ENCODE measurements at places on chromosomes 3 and 15.

GRCh38 chr15:34514251-34514670 lies 69.2 kb downstream of the GOLGA8B start:
- DNase-seq = peak; percentile 15

- no peak for DNase-seq
Measured at GRCh38 chr3:125462722-125463299, 57.2 kb downstream of the SNX4 start.

DNA sequence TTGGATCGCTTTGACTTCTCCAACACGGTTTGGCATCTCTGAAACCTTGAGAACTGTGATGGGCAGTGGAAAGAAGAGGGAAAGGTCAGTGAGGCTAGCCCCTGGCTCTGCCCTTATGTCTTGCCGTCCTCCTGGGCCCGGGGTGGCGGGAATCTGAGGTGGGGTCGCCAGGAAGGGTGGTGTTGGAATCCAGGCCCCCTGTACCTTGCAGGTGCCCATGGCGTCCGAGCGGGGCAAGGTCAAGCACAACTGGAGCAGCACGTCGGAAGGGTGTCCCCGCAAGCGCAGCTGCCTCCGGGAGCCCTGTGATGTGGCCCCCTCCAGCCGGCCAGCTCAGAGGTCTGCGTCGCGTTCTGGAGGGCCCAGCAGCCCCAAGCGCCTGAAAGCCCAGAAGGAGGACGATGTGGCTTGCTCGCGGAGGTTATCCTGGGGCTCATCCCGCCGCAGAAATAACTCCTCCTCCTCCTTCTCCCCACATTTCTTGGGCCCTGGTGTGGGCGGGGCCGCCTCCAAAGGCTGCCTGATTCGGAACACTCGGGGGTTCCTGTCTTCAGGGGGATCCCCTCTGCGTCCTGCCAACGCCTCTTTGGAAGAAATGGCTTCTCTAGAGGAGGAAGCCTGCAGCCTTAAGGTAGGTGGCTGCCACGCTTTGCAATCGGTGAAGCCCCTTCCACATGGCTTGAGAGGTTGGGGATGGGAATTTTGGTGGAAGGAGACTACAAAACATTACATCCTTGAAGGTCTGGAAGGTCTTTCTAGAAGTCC lies 907 bp downstream of the TATDN2 start:
- DNase-seq = no peak

DNA sequence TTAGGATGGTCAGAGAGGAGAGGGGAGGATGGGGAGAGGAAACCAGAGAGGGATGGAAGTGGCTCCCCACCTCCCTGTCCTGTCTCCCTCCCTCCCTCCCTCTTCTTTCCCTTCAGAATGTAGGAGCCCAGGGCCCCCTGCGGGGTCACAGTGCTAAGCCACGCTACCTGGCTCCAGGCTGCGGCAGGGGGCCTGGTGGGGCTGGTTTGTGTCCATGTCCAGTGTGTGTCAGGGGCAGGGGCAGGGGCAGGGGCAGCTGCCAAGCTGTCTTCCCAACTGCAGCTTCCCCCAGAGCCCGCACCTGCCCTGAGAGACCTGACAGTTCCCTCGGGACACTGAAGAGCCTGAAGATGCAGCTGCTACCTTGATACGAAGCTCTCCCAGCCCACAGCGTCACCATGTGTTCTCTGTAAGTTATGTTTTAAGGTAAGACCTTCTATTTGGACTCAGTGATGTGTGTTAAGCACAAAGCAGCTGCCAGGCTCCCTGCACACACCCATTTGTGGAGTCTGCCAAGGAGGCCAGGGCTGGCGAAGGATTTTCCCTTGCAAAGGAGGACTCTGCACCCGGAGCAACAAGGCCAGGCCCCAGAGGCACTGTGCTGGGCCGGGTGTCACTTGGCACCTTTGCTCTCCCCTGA lies 121.8 kb upstream of the SMAD3 start:
- no peak for DNase-seq

DNA sequence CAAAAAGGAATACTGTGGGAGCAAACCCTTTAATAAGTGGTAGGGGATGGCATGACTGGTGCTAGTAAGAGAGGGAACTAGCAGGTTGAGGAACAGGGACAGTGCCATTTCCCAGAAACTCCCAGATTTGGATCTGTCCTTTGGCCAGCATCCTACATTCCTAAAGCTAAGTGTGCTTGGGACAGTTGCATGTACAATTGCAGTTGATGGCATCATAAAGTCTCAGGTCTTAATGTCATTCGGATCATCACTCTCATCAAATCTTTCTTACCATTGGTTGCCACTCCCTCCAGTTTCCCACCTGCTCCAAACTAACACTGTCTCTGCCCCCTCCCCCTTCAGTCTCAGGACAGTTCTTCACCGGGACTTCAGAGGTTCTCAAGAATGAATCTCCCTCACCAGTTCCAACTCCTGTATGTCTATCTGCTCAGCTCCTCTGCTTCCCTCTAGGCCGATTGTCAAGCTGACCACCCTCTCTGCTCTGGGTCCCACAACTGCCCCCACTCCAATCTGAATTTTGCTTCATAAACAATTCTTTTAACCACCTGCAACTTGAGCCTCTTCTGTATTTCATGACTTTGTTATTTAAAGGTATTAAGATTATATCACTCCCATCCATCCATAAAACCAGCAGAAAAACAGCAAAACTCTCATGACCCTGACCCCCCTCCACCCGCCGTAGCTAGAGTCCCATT lies 260.8 kb downstream of the CGGBP1 start:
- DNase-seq = no peak

DNA sequence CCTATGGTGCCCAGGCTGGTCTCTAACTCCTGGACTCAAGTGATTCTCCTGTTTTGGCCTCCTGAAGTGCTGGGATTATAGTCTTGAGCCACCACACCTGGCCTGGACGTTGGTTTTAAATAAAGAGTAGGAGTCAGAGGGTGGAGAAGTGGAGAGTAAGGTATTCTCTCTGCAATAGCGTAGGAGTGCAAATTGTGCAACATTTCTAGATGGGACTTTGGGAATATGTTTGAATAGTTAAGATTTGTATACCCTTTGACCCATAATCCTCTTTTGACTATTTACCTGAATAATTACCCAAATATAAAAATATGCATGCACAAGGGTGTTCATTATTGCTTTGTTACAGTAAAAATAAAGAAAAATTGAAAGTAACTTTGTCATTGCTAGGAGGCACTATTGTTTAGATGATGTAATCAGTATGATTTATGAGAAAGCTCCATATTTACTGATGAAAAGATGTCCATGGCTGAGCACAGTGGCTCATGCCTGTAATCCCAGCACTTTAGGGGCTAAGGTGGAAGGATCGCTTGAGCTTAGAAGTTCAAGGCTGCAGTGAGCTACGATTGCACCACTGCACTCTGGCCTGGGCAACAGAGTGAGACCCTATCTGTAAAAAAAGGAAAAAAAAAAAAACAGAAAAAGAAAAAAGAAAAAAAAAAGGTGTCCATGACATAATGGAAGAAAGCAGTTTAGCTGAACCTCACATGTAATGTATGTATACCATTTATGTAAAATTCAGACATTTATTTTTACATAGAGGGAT lies 15.1 kb upstream of the XYLB start:
- DNase-seq = no peak

DNA sequence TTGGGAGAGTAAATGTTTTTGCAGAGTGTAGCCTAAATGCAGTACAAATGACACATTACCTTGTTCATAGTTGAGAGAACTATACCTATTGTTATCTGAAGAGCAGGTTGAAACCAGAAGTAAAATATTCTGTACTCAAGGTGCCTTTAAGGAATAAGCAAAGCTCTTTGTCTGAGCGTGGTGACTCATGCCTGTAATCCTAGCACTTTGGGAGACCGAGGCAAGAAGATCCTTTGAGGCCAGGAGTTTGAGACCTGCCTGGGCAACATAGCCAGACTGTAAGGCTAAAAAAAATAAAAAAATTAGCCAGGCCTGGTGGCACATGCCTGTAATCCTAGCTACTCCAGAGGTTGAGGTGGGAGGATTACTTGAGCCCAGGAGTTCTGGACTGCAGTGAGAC lies 2.2 kb upstream of the RNF13 start:
- no peak for DNase-seq

GRCh38 chr3:15796771-15797641 lies 773 bp downstream of the ANKRD28 start:
- DNase-seq = no peak

DNA sequence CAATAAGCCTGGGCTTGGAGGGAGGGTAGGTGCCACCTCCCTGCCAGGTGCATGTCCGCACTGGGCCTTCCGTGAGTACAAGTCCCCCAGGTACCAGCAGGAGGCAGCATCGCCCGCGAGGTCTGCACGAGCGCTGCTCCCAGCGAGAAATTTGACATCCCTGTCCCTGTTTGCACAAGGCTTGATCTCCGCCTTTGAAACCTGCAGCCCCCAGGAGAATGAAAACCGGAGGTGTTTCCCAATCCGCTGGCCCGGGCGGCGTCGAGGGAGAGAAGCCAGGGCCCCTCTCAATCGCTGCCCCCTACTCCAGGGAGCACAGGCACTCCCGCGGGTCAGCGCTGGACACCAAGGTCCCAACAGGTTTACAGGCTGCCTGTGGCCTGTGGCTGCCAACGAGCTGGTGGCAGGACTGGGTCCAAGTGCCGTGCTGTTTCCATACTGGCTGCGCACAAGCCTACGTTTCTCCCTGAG lies 961 bp downstream of the HAPLN3 start:
- peak; percentile 85 for DNase-seq

DNA sequence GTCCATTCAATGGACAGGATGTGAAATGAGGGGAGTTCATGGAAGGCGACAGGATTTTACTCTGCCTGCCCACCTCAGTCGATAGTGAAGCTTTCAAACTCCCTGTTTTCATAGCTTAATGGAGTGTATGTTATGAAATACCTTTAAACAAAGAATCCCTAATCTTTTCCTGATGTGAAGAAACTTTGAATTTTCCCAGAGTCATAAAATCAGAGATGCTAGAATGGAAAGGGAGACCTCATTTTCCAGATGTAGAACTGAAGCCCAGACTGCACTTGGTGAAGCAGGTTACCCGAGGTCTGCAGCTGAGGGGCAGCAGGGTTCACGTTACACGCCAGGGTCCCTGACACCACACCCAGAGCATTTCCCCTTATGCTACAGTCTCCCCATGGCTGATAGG lies 34.7 kb upstream of the LACTB start:
- no peak for DNase-seq

- DNase-seq = no peak
Measured at GRCh38 chr3:142509079-142509478, 61.2 kb upstream of the XRN1 start.

DNA sequence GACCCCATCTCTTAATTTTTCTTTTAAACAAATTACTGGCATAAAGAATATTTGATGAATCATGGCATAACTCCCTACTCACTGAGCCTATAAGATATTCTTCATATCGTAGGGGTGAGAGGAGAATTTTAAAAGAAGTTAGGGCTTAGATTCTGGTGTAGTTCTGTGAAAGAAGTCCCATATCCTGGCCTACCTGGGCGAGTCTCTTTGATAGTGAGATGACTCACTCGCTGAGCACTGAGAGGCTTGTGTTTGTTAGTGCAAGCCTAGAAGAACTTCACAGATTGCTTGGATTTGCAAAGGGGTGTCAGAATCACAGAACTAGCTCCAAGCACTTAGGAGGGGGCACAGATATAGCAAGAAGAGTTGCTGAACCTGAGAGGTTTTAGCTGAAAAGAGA lies 133.8 kb upstream of the TMC3 start:
- no peak for DNase-seq

- DNase-seq = no peak
Measured at GRCh38 chr3:64717411-64717810, 29.6 kb upstream of the ADAMTS9 start.

DNA sequence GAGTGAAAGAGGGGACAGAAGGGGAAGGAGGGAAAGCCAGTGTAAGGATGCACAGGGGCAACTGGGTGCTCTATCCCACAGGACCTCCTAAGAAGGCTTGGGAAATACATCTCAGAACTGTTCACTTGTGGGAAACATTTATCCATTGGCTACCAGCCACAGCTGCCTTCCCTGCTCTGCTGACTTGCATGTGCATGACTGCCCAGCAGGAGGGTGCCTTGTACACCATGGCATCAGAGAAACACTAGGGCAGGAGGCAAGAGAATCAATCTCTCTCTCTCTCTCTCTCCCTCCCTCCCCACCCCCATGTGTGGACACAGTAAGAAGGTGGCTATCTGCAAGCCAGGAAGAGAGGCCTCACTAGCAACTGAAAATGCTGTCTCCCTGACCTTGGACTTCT lies 62.9 kb upstream of the ZBTB38 start:
- DNase-seq = no peak

DNA sequence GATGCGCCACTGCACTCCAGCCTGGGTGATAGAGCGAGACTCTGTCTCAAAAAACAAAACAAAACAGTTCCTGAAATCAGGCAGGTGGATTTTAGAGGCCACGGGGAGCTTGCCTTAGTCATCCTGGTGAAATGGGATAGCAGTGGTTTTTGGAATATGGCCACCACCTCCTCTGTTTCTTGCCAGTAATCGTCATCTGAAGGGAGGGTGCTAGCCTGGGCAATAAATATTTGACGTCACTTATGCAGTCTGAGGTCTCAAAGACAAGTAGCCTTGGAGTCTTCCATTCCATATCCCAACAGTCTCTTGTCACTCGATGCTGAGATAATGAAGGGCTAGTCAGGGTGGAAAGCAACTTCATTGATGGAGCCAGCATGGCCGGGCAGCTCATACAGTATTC lies 55.2 kb downstream of the KCNAB1 start:
- DNase-seq = no peak

GRCh38 chr3:32685543-32686185 lies 676 bp downstream of the CNOT10 start:
- no peak for DNase-seq

GRCh38 chr3:181629711-181630110 lies 82.0 kb upstream of the SOX2 start:
- no peak for DNase-seq

GRCh38 chr3:188489639-188490405 lies 335.9 kb downstream of the LPP start:
- no peak for DNase-seq

- DNase-seq = no peak
Measured at GRCh38 chr15:70947351-70948335, 55.0 kb downstream of the LRRC49 start.

- no peak for DNase-seq
Measured at GRCh38 chr3:9630550-9631139, 18.7 kb upstream of the MTMR14 start.

- DNase-seq = no peak
Measured at GRCh38 chr3:30315447-30315846, 291.0 kb upstream of the TGFBR2 start.

Measured in stimulated activated CD4-positive, alpha-beta T cell treated with anti-CD3 and anti-CD28 coated beads, Interleukin-1b, Interleukin-23, amount 100 ng/mL, for 4 hours (primary cell).